NCI-H69 (cell line): ENCODE measurements at places on chromosomes 2 and 18.

DNA sequence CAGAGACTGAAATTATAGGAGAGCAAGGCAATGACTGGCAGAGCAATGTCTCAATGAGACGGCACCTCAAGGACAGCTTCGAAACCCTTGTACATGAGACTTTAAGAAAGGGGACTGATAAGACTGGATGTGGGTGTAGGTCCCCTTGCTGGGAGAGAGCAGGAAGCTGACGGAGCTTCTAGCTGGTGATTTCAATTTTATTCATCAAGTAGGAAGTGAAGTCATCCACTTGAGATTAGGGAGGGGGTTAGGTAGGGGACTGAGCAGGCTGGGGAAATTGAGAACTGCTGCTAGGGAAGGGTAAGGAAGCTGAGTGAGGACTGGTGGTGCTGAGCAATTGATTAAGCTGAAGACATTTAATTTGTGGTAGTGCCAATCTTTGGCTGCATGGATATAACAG, 99.5 kb upstream of the ITGB6 start:
- DNase-seq = no peak

DNA sequence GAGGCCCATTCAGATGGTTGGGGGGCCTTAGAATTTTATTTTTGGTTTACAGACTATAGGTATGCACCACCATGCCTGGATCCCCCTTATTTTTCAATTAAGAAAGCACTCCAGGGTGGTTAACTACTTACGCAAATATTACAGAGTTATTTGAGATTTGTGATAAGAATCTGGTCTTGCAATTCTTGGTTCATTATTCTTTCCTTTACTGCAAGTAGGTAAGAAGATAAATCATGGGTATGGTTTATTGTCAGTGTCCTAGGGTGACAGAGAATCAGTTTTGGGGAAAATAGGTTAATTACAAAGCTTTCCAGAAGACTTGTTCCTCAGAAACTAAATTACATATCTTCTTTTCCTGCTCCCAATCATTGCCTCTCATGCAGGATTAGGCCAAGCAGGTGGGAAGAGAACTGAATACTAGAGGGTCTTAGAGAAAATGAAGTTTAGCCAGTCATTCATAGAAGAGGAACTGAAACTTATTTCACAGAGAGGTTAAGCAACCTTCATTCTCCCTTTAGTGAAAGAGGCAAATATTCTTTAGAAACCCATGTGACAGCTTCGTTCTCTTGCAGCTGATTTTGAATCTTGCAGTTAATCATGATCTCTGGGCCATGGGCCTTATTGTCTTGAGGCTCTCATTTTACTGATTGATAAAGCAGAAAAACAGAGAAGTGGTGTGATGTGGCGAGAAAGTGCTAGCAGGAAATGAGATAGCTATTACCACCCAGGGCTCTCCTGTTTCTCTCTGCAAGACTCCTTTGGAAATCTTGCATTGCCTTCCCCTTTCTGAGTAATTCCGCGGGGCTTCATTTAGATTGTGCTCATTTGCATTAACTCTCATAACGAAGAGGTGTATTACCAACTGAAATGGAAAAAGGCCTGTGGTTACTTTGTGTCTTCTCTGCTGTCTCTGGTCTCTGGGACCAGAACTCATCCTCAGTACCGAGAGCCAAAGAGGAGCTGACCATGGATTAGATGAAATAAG, 44.8 kb upstream of the ARHGAP25 start:
- DNase-seq = no peak

- DNase-seq = peak; percentile 75
Observed at GRCh38 chr2:198374375-198375082, 570.1 kb downstream of the PLCL1 start.

DNA sequence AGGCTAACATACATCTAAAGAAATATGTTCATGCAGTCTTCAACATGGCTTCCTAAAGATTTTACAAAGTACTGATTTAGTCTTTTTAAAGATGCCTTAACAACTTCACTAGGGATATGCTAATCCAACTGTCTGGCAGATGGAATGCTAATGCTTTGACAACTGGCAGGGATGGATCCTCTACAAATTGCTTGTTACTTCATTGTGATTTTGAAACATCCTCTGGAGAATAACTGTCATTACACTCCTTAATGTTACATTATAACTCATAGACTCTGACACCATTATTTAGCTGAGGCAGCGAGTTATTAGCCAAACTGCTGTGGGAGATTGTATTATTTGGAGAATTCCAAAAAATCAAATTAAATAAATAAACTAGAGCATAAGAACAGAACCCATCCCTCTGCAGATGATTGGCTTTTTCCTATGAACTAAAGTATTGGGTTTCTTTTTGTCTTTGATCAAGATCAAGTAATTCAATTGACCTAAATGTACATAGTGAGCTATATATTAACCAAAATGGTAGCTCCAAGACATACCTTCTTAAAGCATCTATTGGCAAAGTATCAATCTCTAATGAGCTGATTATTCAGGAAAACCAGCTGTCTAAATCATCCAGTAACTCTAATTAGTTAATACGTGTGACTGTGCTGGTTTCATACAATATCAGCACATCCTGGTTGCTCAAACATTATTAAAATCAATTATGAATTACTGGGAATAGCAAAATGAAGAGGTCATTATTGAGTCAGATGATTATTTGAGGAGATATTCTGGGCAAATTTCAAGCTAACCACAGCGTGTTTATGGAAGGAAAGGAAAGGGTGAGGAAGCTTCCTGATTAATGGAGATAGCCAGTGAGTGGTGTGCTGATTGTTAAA, 321.3 kb upstream of the TFPI start:
- peak; percentile 1 for DNase-seq

DNA sequence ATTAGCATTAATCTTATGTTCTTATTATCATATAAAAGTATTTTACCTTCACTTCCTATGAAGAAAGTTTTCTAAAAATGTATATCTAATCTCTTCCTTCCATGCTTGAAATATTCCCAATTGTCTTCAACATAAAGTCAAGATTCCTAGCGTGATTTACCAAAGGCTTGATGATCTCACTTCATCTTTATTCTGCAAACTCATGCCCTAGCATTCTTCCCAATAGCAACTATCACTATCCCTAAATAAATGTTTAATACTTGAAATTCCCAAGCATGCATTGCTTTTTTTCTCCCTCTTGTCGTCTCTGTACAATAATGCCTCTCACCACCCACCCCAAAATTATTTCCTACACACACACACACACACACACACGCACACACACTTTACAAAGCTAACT, 125.8 kb downstream of the VWC2L start:
- no peak for DNase-seq

DNA sequence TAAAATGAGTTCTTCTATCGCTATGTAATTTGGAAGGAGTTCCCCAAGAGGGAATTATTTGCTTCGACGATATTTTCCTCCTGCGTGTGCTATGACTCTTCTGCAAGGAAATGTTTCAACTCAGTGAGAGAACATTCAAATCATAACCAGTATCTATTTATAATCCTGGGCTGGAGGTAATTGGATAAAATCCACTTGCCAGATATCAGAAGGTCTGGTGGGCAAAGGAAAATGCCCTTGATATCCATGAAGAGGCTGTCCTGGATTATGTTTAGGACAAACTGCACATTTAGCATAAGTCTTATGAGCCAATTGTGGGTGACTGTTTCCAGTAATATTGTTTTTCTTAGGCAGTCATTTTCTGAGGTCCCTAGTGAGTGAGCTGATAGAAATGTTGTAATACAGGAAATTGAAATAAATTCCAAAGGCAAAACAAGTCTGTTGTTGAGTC, 17.7 kb downstream of the RPIA start:
- DNase-seq = no peak

DNA sequence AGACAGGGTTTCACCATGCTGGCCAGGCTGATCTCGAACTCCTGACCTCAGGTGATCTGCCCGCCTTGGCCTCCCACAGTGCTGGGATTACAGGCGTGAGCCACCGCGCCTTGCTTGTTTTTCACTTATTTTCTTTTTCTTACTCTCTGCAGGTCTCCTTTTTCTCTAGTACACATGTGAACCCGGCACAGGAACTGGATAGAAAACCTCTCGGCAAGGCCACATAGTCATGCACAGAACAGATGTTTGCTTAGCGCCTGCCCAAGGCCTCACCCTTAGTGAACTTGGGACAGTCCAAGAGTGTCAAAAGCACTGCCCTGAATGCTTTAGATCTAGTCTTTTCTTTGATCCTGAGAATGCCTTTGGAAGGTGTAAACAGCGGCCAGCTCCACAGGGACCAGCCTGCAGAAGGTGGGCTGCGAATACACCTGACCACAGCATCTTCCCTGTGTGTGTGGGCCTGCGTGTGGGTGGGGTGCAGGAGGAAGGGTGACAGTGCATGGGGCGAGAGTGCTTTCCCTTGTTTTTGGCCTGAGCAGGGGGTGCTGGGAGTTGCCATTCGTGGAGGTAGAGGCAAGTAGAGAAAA, 27.0 kb downstream of the IMPA2 start:
- no peak for DNase-seq
